D341Med (cell line): ENCODE measurements at places on chromosomes 1 and 21.

- DNase-seq: no peak
Observed at GRCh38 chr1:41666981-41667631, 182.6 kb upstream of the EDN2 start.

- DNase-seq: peak; percentile 47
Observed at GRCh38 chr1:213231795-213232231, 180.8 kb downstream of the RPS6KC1 start.

DNA sequence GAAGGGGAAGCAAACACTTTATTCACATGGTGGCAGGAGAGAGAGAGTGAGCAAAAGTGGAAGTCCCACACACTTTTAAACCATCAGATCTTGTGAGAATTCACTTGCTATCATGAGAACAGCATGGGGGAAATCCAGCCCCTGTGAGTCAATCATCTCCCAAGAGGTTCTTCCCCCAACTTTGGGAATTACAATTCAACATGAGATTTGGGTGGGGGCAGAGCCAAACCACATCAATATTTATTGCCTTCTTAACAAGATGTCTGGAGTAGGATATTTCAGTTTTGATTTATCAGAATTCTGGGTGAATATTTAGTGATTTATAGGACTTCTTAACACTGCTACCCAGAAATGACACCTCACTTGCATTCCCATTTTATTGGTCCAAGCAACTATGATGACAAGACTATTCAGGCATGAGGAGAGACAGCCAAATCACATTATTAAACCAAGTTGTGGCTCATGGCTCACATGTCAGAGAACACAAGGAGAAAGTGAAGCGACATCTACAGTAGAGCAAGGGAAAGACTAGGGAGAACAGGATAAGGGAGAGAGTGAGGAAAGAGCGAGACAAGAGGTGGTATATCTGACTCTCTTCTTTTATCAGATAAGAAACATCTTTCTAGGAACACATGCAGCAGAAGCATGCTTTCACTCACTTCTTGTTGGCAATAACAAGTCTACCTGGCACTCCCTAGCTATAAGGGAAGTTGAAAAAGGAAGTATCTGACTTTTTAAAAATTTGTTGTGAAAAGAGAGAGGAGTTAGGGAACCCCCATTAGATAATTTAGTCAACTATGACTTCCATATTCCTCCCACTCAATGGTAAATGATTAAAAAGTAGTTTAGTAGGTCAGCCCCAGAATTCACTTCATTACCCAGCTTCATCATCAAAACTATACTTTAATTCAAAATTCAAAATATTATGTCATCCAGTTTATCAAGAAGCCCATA lies 36.6 kb upstream of the PTPRC start:
- no peak for DNase-seq

DNA sequence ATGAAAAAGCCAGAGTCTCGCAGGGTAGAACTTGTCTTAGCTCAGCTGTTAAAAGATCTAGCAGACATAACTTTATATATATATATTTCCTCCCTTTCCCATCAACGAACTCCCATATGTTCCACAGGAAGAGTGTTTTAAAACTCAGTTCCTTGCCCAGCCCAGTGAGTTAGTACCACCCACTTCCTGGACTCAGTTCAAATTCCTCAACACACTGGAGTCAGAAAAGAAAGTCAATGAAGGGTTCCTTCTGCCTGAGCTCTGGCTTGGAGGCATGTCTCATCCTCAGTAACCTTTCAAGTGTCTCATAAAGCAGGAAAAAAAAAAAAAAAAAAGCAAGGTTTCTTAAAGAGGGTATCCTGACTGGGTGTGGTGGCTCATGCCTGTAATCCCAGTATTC lies 15.6 kb downstream of the TPM3 start:
- no peak for DNase-seq

GRCh38 chr1:185453496-185454192 lies 136.6 kb upstream of the IVNS1ABP start:
- DNase-seq: no peak

GRCh38 chr1:234186037-234186688 lies 187.1 kb upstream of the COA6 start:
- DNase-seq: no peak

DNA sequence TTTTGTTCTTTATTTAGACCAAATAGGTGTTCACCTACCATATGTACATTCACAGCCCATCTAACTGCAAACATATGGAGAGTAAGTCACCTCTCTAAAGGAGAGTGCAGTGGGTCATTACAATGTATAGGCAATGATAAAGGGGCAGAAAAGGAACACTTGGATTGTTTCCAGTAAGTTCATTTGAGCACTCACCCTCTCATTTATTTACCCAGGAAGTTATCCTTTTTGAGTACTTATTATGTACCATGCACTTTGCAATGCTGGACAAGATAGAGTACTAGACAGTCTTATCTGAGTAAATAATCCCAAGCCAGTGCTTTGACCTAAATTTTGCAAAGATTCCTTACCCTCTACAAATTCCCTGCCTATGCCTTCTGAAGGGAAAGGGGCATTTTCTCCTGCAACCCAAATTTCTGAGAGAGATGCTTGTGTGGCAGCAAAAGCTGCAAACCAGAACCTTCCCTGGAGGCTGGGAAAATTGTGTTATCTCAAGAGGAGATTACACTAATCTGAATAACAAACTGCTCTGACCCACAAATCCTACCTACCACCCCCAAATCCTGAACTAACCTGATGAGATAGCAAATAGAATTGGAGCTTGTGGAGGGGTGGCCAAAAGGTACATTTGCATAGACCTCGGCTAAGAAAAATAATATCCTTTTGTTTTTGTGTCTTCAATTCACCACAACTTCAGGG lies 18.6 kb upstream of the RGS8 start:
- DNase-seq: no peak

- no peak for DNase-seq
Observed at GRCh38 chr1:182193908-182194550, 132.5 kb upstream of the ZNF648 start.

- DNase-seq: peak; percentile 92
Observed at GRCh38 chr1:46532498-46533178, 18.8 kb downstream of the KNCN start.
